ENCODE measurements at places on chromosomes 12 and 14.

DNA sequence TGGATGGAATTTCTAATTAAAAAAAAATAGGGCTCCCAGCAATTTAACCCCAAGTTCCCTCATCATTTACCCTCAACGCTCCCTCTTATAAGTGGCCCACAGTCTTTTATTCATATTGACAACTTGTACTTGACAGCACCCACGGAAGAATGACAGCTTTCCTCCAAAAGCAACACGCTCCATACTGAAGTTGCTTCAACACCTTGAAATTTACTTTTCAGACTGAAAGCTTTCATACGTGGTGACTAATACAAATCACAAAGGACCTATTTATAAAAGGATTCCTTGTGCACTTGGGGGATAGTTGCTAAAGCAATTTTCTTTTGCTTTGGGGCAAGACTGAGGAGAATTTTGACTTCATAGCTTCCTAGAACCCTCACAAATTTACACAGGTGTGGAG lies 1629.4 kb upstream of the SEL1L start:
- DNase-seq, result no peak

- no peak for DNase-seq
Observed at GRCh38 chr12:58342736-58343135, 401.4 kb downstream of the ATP23 start.

- no peak for DNase-seq
Observed at GRCh38 chr12:26614011-26614616, 218.9 kb downstream of the ITPR2 start.

- DNase-seq, result no peak
Observed at GRCh38 chr12:128004383-128004938, 262.5 kb upstream of the TMEM132C start.

DNA sequence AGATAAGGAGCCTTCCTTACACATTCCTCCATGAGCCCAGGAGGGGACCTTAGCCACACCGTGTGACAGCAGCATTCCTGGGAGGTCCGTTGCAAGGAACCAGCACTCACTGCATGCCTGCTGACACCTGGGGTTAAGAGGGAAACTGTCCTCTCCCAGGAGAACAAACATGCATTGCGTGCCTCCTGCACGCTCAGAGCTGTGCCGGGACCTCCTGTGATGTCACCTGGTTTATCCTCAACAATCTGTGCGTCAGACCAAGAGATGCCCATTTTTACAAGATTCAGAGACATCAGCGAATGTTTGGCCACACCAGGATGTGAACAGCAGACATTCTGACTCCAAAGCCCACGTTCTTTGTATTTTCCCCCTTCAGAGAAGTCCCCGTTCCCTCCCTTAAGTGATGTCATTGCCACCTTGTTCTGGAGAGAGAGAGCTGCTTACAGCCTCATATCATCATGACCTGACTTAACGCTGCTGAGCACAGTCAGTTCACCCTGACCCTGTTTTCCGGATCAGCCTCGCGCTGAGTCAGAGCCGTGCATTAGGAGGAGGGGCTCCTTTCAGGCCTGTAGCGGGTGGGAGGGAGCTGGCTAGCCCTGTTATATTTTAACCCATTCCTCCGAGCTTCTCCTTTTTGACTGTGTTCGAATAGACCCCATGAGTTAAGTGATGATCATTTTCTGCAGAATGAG lies 36.2 kb downstream of the TMEM120B start:
- no peak for DNase-seq

DNA sequence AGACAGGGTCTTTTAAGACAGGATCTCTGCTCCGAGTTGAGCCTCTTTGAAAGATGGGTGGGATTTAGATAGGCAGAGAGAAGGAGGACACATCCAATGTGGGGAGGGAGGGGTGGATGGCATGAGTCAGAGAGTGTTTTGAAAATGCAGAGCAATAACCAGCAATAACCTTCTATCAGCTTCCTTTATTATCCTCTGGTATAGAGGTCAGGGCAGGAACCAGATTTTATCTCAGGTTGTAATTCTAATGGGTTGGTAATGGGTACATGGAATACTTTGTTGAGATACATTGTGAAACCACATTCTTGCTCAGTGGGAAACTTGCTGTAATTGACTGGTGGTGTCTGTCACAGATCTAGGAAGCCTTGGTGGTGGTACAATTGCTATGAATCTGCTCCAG lies 37.6 kb upstream of the CCDC63 start:
- no peak for DNase-seq

GRCh38 chr14:80315681-80316080 lies 104.4 kb upstream of the DIO2 start:
- DNase-seq, result no peak

- DNase-seq, result no peak
Observed at GRCh38 chr12:31651893-31652521, 7.5 kb upstream of the ETFBKMT start.

DNA sequence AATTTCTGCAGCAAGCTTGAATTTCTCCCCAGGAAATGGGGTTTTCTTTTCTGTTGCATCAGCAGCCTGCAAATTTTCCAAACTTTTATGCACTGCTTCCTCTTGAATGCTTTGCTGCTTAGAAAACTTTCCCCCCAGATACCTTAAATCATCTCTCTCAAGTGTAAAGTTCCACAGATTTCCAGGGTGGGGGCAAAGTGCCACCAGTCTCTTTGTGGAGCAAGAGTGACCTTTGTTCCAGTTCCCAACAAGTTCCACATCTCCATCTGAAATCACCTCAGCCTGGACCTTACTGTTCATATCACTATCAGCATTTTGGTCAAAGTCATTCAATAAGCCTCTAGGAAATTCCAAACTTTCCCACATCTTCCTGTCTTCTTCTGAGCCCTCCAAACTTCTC lies 241.6 kb upstream of the TMTC1 start:
- DNase-seq, result no peak

DNA sequence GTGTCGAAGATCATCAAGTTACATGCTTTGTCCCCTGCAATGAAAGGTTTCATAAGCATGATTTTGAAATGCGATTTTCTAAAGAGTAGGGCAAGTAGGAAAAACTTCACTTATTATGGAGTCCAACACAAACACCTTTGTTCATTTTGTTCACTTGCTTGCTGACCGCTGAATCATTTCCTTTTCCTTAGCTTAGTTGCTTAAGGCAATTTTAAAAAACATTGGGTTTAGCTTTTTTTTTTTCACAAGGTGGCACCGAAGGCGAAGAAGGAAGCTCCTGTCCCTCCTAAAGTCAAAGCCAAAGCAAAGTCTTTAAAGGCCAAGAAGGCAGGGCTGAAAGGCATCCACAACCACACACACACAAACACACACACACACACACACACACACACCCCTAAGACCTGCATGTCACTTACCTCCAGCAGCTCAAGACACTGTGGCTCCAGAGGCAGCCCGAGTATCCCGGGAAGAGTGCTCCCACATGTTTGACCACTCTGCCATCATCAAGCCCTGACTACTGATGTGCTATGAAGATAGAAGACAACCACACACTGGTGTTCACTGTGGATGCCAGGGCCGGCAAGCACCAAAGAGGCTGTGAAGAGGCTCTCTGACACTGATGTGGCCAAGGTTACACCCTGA lies 11.4 kb downstream of the MANSC1 start:
- no peak for DNase-seq

DNA sequence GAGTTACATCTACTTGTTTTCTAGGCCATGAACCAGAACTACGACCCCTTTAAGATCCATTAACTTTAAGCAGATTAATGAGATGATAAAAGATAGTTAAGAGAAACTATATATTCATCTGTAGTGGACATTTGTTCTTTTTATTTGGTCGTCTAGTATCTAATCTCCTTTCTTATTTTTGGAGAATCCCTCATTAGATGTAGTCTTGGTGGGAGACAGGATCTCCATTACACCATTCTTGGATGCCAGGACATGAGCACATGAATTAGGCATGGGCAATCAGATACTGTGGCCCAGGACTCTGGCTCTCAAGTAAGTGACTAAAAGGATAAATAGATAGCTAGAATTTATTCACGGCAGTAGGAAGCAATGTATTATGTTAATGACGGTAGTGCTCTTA lies 245.0 kb downstream of the ATP23 start:
- no peak for DNase-seq

- DNase-seq, result no peak
Observed at GRCh38 chr14:50230401-50230700, 1.0 kb downstream of the SOS2 start.

- DNase-seq, result no peak
Observed at GRCh38 chr12:77122661-77123060, 57.3 kb upstream of the E2F7 start.

All from stimulated activated CD8-positive, alpha-beta memory T cell treated with anti-CD3 and anti-CD28 coated beads, Interleukin-7, amount 100 ng/mL, for 48 hours (primary cell).